CD4-positive, alpha-beta T cell treated with Interleukin-4 for 4 hours (primary cell): ENCODE measurements at places on chromosomes 13 and 19.
A peak's percentile ranks its signal among the peaks of the same experiment; 100 is the strongest.

GRCh38 chr13:84393981-84394625 lies 511.8 kb upstream of the SLITRK1 start:
- DNase-seq, result no peak

- DNase-seq, result no peak
Measured at GRCh38 chr13:25347151-25347550, 24.6 kb upstream of the ATP8A2 start.

DNA sequence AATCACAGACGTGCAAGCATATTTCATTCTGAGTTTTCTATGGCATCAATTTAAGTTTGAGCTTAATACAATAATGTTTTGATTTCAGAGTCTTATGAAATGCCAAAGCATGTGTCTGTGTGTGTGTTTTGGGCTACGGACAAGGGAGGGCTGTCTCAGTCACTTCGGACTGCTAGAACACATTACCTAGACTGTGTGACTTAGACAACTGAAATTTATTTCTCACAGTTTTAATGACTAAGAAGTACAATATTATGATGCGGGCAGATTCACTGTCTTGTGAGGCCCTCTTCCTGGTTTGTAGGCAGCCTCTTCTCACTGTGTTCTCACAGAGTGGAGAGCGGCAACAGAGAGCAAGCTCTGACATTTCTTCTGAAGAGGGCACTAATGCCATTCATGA lies 1202.0 kb downstream of the EFNB2 start:
- no peak for DNase-seq

DNA sequence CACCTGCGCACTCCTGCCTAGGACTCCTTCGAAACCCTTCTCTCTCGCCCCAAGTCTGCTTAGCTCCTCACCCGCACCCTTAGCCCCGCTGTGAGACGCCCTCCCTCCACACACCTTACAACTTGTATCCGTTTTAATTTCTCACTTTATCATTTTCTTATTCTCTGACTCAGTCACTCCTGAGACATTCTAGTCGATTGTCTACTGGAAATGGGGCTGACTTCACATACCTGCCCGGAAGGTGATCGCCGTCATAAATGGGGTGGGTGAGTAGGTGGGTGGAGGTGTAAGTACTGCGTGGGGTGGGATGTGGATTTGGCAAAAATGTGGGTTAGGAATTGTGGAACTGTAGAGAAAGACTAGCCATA lies 714 bp downstream of the NDFIP2 start:
- peak; percentile 70 for DNase-seq

- DNase-seq, result no peak
Measured at GRCh38 chr19:55226788-55227187, 1.8 kb downstream of the TMEM86B start.

- DNase-seq, result no peak
Measured at GRCh38 chr13:35994131-35994966, 136.8 kb downstream of the DCLK1 start.

DNA sequence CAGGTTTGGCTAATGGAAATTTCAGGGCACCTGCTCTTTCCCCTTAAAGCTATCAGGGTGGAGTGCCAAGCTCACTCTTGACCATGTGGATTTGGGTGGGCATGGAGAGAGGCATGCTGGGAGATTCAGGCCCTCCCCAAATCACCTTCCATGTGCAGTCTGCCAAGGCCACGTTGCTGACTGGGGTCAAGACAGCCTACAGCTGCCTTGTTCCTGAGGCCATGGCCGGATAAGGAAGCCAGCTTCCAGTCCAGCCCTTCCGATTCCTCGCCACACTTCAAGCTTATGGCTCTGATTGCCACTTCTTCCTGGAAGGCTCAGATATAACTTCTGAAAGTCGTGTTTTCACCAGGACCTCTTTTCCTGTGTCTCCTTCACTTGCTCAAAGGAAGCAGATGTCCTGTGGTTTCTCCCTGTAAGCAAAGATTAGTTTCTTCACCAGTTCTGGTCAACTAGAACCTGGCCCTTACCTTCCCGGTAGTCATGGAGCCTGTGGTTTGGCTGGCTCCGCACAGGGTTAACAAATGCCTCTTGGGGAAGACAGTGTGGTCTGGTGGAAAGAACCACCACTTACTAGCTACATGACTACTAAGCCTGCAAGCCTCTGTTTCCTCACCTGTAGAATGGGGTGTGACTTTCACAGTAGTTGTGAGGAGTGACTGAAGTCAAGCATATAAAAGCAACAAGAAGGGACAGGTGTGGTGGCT lies 16.1 kb upstream of the TPT1 start:
- DNase-seq, result no peak

- DNase-seq, result no peak
Measured at GRCh38 chr19:41535029-41535622, 40.8 kb upstream of the CEACAM21 start.

GRCh38 chr19:49875177-49875576 lies 2.0 kb downstream of the AKT1S1 start:
- DNase-seq, result no peak

- no peak for DNase-seq
Measured at GRCh38 chr13:98856983-98857382, 104.5 kb upstream of the SLC15A1 start.

DNA sequence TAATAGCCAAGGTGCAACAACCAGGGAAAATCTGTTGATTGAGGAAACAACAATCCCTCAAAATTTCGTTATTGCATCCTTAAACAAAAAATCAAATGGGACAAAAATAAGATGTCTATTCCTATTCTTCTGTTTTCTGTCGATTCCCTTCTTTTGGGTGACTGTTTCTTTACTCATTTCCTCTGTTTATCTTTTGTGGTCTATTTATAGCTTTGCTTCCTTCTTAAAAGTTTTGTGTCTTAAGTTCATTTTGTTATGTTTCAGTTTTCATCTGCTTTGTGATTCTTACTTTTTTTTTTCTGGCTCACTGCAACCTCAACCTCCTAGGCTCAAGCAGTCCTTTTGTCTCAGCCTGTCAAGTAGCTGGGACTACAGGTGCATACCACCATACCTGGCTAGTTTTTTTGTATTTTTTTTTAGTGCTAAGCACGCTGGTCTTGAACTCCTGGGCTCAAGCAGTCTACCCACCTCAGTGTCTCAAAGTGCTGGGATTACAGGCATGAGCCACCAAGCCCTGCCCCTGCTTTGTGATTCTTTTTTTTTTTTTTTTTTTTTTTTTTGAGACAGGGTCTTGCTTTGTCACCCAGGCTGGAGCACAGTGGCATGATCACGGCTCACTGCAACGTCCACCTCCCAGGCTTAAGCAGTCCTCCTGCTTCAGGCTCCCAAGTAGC lies 10.4 kb downstream of the ZNF146 start:
- DNase-seq, result no peak

DNA sequence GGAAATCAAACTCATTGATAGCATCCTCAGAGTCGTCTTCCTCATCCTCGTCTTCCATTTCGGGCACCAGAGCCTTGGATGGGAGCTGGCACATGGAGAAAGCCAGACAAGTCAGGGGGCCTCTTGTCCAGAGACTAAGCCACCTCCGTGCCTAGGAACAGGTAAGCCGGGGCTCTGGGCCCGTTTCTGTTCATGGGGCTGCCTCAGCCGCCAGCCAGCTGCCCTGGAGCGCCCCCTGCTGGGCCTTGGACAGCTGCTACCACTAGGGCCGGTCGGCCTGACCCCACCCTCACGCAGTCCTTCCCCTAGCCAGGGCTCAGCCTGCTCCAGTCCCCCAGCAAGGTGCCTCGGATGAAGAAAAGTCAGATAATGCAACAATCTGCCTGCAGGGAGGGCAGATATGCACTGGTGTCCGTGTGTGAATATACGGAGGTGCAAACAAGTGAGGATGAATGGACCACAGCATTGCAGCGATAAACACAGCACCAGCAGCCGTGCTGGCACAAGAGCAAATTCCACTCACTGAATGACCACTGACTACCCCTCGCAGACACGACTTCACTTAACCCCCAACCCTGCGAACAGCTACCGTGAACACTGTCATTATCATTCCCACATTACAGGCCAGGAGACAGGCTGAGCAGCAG lies 11.9 kb upstream of the PRKD2 start:
- peak; percentile 73 for DNase-seq

- DNase-seq, result peak; percentile 86
Measured at GRCh38 chr19:7533925-7534480, 1.5 kb upstream of the PNPLA6 start.

DNA sequence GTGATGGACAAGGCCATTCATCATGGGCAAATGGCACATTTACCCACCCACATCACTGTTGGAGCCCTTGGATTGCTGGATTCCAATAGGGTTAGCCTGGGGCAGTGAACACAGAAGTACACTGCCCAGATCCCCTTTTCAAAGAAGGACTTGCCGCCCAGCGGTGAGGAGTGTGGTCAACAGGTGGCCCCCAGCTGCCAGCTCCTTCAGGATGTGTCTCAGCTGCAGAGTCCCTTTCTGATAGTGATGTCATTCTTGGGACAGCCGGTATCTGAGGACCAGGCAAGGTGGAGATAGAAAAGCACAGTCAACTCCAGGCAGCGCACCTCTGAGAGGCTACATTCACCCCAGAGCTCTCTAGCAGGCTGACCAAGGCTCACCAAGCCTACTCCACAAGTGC lies 16.9 kb downstream of the ERICH6B start:
- DNase-seq, result no peak

DNA sequence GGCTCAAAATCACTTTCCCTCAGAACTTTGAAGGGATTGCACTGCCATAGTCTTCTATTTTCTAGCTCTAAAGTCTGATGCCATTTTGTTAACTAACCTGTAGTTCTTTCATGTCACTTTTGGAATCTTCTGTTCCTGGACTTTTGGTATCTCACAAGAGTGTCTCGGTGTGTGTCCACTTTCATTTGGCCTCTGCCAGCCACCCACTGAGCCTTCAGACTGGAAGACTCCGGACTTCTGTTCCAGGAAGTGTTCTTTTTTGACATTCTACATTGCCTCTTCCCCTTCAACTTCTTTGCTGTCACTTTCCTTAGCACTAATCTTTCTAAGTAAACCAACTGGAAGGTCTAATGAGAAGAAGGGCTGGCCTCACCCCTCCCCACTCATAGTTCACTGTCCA lies 25.0 kb upstream of the LAMP1 start:
- DNase-seq, result no peak

DNA sequence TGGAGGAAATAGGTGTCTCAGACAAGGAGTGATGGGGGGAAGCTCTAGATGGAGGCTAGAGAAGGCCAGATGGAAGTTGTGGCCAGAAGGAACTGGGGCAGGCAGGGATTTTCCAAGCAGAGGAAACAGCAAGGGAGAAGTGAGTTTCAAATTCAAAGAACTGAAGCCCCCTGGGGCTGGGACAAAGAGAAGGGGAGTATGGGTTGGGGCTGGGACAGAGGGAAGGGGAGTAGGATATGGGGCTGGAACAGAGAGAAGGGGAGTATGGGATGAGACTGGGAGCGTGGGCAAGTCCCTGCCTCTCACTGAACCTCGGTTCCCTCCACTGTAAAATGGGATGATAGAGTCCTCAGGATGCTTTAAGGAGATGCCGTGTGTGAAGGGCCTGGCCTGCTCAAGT lies 1.9 kb upstream of the GTF2F1 start:
- DNase-seq, result no peak

- DNase-seq, result no peak
Measured at GRCh38 chr19:17648097-17648660, 40.0 kb downstream of the UNC13A start.

GRCh38 chr19:1558552-1558951 lies 9.6 kb downstream of the MEX3D start:
- no peak for DNase-seq

DNA sequence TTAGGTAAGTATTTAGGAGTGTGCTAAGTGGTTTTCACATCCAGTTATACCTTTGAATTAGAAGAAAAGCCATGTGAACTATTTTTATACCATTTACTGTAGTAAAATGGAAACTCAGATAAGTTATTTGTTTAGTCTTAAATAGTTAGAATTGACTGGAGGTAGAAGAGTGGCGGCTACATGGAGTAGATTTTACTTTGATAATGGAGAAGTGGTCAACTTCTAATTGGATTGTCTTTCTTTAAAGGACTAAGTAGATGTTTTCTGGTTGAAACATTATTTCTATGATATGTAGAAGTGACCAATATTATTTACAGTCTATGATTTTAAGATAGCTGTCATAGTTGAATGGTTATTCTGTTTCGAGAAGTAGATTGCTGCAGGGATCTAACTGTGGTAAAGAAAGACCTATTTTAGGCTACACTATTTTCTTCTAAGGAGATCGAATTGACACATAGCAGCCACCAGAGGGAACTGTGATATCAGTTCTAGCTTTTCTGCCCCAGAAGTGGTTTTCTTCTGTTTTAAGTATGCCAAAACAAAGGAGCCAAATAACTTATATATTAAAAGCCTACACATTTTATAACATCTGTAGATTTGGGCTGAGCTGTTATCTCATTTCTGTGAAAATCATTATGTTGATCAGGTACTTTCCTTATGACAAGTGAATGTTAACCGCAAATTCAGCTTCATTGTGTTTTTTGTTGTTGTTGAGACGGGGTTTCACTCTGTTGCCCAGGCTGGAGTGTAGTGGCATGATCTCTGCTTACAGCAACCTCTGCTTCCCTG lies 26.1 kb downstream of the ZMYM2 start:
- peak; percentile 58 for DNase-seq

GRCh38 chr13:58884353-58885209 lies 1253.0 kb downstream of the PCDH17 start:
- DNase-seq, result no peak

GRCh38 chr13:47397739-47398138 lies 500.9 kb upstream of the HTR2A start:
- DNase-seq, result no peak

DNA sequence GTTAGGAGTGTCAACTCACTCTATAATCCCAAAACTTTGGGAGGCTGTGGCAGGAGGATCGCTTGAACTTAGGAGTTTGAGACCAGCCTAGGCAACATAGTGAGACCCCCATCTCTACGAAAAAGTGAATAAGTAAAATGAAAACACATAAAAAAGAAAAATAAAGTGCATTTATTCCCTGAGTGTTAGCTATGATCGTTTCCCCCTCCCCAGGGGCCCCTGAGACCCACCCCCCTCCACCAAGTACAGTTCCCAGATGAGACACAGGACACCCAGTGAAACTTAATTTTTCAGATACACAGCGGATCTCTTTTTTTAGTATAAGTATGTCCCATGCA lies 28.6 kb upstream of the NANOS3 start:
- no peak for DNase-seq

GRCh38 chr19:55694656-55695491 lies 19.8 kb downstream of the EPN1 start:
- DNase-seq, result no peak

GRCh38 chr19:8702350-8702749 lies 3.8 kb upstream of the ACTL9 start:
- peak; percentile 57 for DNase-seq

DNA sequence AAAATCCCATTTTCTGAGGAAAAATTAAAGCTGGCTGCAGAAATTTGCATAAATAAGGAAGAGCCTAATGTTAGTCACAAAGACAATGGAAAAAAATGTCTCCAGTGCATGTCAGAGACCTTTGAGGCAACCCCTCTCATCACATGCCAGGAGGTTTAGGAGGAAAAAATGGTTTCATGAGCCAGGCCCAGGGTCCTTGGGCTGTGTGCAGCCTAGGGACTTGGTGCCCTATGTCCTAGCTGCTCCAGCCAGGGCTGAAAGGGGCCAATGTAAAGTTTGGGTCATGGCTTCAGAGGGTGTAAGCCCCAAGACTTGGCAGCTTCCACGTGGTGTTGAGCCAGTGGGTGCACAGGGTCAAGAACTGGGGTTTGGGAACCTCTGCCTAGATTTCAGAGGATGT lies 1252.6 kb downstream of the PCDH9 start:
- no peak for DNase-seq

- DNase-seq, result no peak
Measured at GRCh38 chr13:95258619-95259194, 42.5 kb downstream of the ABCC4 start.

GRCh38 chr19:32717496-32717895 lies 2.1 kb upstream of the TDRD12 start:
- no peak for DNase-seq

GRCh38 chr13:34502011-34502410 lies 440.1 kb upstream of the NBEA start:
- no peak for DNase-seq
